Esophagus mucosa (tissue), 1 donor: ENCODE measurements at places on chromosomes 5 and 9. TPM values are rescaled to one million over a fixed set of nuclear protein-coding genes. Genes with fewer than 3 reads are reported as not detected.

- ATAC-seq: no peak
Measured at GRCh38 chr5:151227918-151228447, 4.1 kb upstream of the CCDC69 start.

HNRNPK gene
- 349 TPM for total RNA-seq

CCDC192 gene
- not detected for total RNA-seq

DNA sequence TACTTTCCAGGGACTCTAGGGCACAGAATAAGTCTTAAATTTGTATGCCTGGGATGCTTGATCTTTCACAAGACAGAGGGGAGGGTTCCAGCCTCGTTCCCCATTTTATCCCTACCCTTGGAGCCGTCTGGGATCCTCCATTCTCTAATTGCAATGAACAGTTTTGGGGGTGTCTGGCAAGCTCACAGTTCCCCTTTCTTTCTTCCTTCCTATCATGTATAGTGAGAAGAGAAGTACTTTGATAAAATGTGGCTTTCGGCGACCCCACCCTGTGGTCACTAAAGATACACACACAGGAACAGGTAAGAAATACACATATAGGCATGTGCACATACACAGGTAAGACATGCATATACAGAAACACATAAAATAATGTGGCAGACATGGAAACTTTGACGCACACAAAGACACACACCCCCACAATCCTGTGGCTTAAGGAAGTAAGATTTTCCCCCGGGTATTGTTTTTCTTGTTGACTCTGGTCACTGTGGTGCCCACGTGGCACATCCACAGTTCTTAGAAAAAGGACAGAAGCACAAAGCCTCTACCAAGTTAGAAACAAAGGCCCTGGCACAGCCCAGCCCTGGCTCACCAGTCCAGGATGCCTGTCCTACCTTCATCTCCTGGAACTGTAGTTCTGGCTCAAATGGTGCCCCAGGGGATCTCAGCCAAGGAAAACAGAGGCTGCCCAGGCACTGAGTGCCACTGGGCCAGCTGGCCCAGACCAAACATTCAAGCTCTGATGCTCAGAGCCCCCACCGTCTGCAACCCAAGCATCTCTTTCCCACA, 6.3 kb upstream of the SMU1 start:
- ATAC-seq: peak; percentile 18

DNA sequence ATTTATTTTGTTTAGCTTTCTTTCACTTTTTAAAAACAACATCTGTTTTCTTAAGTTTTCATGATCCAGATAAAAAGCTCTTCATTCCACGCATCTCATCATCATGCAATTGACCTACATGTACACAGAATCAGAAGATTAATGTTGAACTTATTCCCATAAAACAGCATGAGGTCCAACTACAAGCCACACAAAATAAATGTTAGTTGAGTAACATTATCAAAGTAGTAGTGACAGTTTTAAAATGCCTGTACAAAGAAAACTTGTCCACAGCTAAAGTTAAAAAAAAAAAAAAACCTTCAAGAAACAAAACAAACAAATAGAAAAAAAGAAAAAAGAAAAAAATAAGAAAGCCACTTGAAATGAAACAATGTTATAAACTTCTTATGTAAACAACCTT, 846.3 kb downstream of the TLE1 start:
- no peak for ATAC-seq

NDUFA8 gene
- 52.5 TPM for total RNA-seq

ZFP37 gene
- total RNA-seq: 1.1 TPM

- ATAC-seq: no peak
Measured at GRCh38 chr5:150059623-150060022, 26.7 kb downstream of the CSF1R start.

DNA sequence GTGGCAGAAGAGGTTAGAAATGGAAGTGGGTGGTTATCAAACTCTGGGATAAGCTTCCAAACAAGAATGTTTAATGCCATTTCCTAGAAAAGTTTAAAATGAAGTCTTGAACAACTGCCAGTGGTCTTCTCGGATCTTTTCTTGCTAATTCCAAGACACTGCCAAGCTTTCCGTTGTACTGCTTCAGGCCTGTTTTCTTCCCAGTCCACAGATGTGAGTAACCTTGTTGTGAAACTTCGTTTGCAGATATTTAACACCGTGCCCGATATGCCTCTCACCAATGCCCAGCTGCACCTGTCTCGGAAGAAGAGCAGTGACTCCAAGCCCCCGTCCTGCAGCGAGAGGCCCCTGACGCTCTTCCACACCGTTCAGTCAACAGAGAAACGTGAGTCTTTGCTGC, 269.8 kb downstream of the NR3C1 start:
- ATAC-seq: peak; percentile 8

SLCO4C1 gene
- not detected for total RNA-seq

IRX4 gene
- 10.3 TPM for total RNA-seq

DNA sequence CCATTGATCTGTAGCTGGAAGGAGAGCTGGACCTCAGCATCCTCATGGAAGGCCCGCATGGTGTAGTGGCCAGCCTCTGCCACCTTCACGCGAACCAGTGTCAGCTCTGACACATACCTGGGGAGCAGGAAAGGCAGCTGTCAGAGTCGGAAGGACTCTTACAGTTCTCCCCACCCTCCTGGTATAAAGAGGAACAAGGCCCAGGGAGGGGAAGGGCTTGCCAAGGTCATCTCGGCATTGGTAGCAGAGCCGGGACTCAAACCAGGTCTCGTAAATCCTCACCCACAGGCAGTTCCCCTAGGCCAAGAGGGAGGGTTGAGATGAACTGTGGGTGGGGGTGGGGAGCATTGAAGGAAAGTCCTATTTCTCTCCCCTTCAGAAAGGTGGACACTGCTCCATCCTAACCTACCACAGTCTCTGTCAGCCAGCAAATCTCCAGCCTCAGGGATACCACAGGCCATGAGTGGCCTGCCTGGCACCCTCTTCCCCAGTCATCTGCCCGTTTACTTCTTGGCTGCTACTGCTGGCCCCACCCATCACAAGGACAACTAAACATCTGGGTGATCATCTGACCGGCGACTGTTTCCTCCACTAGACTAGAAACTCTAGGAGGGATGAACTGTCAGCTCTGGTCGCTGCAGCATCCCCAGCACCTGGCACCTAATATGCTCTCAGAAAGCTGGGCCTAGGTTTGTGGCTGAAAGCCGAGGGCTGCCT, 23.5 kb downstream of the PDGFRB start:
- ATAC-seq: peak; percentile 24

DNA sequence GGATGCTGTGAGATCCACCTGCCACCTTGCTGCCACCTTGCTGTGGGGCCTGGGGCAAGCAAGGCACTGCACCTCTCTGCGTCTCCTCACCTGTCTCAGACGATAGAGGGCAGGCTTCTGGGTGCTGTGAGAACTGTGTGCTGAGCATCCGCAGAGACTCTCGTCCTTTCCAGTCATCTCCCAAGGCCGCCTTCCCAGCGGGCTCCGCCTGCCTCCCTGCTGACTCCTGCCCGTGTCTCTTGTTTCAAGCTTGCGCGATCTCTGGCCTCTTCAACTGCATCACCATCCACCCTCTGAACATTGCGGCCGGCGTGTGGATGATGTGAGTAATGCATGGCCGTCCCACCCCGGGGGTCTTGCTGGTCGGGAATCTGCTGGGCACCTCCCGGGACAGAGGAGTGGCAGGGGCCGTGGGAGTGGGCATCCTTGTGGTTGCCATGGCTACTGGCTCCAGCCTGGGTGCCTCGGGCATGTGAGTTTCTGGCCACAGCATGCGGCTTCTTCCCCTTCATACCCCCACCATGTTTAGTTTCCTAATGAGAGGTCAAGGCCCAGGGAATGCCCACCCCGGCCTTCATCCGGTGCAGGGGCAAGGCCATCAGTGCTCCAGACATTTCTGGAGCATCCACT, 3.6 kb downstream of the CACFD1 start:
- no peak for ATAC-seq

DNA sequence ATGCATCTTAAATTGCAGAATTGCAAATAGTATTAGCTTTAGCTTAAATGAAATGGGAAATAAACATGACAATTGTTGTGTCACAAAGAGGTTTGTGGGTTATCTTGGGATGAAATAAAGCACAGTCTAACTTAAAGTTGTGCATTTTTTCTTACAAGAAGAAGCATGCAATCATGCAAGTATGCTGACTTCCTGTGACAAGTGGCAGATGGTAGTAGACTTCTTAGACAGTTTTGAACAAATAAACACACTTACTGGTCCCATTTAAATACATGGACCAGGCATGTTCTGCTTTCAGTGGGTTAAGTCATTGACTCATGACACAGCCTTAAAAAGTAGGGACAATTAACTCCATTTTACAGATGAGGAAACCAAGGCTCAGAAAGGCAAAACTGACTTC, 15.9 kb upstream of the C5orf63 start:
- no peak for ATAC-seq

FAM153A gene
- total RNA-seq: 3.1 TPM

SLC25A48 gene
- total RNA-seq: 0.32 TPM

- peak; percentile 59 for ATAC-seq
Measured at GRCh38 chr9:131361202-131361833, 32.6 kb upstream of the PRRC2B start.

- no peak for ATAC-seq
Measured at GRCh38 chr5:83645936-83646335, 74.7 kb downstream of the HAPLN1 start.

DNA sequence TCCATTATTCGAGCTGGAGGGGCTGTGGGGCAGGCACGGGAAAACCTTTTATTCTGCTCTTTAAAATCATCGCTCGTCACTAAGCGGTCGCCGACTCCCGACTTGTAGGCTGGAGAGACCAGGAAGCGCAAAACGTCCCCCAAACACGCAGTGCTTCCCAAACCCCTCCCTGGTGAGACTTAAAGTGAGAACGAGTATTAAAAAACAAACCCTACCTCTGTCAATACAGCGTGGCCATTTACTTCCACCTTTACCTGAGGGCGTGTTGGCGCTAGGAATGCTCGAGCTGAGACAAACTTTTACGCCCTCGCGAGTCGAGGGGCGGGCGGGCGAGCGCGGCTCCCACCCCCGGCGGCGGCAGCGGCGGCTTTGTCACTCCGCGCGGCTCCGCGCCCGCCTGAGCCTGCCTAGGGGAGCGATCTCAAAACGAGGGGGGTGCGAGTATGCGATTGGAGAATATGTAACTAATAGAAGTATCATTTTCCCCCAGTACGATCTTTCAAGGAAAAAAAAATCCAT, at the start of gene NR2F1-AS1:
NR2F1-AS1 (minus strand) TSS at position 293 of the 519 bp plus-strand sequence.
- ATAC-seq: no peak

DNA sequence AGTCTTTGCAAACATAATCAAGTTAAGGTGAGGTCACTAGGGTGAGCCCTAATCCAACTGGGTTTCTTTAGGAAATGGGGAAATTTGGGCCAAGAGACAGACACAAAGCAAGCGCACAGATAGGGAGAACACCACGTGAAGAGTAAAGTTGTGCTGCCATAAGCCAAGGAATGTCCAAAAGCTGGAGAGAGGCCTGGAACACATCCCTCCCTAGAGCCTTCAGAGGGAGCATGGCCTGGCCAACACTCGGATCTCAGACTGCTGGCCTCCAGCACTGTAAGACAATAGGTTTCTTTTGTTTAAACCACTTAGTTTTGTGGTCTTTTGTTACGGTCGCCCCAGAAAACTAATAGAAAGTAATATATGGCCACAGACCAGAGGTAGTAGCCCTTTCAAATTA, 8.1 kb upstream of the ROR2 start:
- no peak for ATAC-seq

DNA sequence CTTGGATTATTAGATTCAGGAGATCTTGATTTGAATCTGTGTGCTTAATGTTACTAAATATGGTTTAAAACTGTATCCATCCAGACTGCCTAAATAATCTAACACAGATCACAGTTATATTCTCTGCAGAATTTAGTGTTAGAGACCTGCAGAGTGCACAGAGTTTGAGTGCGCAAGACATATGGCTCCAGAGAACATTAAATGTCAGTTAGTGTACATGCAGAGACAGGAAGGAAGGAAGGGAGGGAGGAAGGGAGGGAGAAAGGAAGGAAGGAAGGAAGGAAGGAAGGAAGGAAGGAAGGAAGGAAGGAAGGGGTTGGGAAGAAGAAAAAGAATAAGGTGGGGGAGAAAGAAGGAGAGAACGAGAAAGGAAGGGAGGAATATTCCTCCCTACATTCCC, 210.0 kb upstream of the COX7C start:
- no peak for ATAC-seq

DNA sequence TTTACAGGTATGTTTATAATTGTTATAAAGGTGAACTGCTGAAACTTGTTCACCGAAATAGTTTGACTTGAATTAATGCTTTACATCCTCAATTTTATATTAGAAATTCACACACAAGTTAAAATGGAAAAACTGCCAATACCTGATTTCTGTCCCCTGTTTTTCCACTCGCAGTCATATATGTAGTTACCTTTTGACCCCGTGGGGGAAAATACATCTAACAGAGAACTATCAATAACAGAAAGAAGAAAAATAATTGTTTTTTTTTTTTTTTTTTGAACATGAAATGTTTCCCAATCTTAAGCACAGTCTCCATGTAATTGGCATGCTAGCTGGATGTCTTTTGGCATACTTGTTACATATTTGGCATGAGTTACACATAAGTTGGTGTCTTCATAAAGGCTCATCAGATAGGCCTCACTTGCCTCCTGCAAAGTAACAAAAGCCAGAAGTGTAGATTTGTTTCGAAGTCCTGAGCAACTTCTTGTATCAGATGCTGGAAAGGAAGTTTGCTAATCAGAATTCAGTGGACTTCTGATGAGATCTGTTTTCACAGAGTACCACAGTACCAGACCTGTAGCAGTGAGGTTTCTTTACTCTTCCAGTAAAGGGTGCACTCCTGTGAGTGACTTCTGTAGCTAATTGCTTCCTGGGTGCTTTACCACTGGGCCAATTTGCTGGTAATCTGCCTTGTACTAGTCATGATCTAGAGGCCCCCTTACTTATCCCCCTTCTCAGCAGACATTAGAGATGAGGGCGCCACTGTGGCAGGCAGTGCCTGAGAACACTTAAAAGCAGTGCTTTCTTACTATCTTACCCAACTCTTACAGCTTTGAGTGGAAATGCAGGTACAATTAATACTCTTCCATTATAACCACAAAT, 36.2 kb upstream of the CXXC5 start:
- peak; percentile 43 for ATAC-seq

DNA sequence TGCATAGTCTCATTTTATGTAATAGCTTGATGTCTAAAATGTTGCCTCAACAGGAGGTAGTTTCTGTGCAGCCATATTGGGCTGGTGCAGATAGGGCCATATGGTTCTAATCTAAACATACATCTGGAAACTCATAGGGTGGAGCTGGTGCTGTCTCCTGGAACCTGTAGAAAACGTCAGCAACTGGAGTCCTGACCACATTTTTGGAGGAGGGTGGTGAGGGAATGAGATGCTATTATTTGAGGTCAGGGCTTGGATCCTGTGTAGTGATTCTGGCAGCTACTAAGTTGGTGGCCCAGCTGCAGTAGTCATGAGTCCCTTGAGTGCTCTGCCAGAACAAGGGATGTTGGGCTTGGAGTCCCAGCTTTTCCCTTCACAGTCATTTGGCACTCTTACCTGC, 14.1 kb downstream of the MAN2A1 start:
- no peak for ATAC-seq

GRCh38 chr5:92106808-92107207, 723.7 kb upstream of the ARRDC3 start:
- ATAC-seq: no peak
